Ovary (tissue), 10 donors: ENCODE measurements at places on chromosomes 13 and 19. TPM values are rescaled to one million over a fixed set of nuclear protein-coding genes. Genes with fewer than 3 reads are reported as not detected.

DNA sequence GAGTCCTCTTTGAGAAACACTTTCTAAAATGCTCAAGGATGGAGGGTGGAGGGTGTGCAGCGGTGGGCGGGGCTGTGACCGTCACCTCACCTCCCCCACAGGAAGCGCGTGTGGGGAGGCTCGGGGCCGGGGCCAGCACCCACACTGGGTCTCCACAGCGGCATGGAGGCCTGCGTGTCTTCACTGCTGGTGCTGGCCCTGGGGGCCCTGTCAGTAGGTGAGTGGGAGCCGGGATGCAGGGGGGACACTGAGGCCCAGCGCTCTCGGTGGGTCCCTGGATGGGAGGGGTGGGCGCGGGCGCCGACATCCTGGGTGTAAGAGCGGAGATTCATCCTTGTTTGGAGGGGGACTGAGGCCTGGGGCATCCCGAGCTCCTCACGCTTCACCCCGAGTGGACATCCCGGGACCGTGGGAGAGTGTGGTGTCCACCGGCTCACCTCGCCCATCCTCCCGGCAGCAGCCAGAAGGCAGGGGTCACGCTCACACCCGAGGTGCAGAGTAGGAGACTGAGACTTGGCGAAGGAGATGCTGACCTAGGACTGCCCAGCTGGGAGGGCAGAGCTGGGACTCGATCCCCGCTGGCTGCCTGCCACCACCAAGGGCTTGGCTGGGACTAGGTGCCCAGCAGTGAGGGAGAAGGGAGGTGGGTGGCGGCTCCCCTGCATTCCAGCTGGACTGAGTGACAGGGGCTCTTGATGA, at the start of gene GZMM:
TSS of gene GZMM (plus strand) at position 144 of the 699 bp plus-strand sequence. CDS start at position 163, 19 bp downstream.
- H3K4me3 ChIP-seq, result no peak within 1 kb of the TSS
- H3K27ac ChIP-seq, result no peak within 1 kb of the TSS
- no peaks in the 10 kb centered on the region for H3K27me3 ChIP-seq
- peaks cover 2% of the 10 kb centered on the region for H3K4me1 ChIP-seq

DNA sequence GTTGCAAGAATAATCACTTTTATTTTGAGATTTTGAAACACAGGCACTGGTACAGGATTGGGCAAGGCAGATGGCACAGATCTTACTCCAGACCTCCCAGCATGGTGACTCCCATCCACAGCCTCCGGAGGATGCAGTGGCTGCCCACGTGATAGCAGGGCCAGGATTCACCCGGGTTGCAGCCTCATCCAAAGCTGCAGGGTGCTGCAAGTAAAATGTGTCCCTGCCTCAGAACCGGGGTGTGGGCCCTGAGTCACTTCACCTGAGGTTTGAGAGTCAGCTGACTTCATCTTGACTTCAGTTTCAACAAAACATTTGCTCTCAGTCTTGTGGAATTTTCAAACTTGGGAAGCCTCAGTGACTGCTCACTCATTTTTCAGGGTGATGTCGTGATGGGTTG, 201.9 kb downstream of the FGF9 start:
- no peak for DNase-seq
- no peak overlapping the region for H3K4me3 ChIP-seq
- H3K27ac ChIP-seq, result no peak overlapping the region
- H3K4me1 ChIP-seq, result peaks cover 3% of the 10 kb centered on the region

Gene C1QTNF9B
- not detected for total RNA-seq

Gene MEDAG
- total RNA-seq, result 3.5 TPM
